GF-D8 (cell line): ENCODE measurements at places on chromosomes 11 and 22.

DNA sequence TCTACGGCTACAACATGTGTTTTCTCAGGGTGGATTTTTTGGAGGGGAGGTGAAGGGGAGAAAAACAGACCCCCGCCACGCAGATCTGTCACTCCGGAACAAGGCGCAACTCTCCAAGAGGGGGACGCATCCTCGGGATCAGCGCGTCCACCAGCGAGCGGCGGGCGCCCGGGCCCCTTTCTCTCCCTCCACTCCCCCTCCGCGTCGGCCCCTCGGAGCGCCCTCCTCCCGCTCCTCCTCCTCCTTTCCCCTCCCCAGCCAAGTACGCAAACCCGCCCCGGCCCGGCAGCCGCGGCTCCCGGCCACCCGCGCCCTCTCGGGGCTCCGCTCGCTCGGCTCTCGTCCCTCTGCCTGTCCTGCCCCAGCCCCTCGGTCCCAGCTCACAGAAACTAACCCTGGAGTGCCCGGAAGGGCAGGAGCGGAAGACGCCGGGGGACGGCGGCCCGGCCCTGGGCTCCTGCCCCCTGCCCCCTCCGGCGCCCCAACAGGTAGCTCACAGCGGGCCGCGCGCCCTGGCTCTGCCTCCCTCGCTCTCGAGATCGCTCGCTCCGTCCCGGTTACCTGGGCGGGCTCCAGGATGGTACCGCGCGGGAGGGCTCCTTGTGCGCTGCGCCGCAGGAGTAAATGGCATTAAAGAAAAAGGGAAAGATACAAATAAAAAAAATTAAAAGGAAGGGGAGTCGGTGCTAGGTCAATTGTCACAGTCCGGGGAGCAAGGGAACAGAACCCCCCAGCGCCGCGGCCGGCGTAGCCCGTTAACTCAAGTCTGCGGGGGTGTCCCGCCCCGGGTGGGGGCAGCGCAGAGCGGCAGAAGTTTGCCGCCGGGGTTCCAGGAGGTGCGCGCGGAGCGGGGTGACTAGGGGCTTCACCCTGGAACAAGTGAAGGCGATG lies 131.4 kb upstream of the C11orf58 start:
- no peak for DNase-seq

- DNase-seq = no peak
Observed at GRCh38 chr11:20315800-20316199, 47.7 kb upstream of the HTATIP2 start.

GRCh38 chr11:69605737-69606526 lies 35.0 kb upstream of the CCND1 start:
- no peak for DNase-seq

DNA sequence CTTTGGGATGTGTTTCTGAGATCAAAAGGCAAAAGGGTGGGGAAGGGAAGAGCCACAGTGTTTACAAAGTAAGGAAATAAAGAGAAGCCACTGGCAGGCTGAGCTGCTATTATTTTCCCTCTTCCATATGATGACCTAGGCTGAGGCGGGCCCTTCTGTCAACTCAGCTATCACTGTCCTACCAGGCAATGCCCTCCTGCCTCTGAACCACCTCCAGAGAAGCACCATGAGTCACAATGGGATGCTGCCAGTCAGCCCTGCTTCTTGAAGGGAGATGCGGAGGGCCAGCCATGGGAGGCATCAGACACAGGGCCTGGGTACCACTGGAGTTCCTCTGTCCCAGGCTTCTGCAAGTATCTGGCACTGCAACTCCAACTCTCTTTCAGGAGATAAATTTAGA lies 107.9 kb upstream of the BID start:
- DNase-seq = no peak

DNA sequence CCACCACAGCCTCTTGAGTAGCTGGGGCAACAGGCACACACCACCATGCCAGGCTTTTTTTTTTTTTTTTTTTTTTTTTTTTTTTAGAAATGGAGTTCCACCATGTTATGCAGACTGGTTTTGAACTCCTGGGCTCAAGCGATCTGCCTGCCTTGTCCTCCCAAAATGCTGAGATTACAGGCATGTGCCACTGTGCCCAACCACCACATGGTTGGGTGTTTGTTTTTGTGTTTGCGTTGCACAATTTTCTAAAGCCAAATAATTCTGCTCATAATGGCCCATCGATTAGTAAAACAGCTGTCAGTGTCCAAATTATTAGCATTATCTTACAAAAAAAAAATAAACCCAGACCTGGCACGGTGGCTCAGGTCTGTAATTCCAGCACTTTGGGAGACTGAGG lies 65.8 kb downstream of the DDIAS start:
- no peak for DNase-seq

DNA sequence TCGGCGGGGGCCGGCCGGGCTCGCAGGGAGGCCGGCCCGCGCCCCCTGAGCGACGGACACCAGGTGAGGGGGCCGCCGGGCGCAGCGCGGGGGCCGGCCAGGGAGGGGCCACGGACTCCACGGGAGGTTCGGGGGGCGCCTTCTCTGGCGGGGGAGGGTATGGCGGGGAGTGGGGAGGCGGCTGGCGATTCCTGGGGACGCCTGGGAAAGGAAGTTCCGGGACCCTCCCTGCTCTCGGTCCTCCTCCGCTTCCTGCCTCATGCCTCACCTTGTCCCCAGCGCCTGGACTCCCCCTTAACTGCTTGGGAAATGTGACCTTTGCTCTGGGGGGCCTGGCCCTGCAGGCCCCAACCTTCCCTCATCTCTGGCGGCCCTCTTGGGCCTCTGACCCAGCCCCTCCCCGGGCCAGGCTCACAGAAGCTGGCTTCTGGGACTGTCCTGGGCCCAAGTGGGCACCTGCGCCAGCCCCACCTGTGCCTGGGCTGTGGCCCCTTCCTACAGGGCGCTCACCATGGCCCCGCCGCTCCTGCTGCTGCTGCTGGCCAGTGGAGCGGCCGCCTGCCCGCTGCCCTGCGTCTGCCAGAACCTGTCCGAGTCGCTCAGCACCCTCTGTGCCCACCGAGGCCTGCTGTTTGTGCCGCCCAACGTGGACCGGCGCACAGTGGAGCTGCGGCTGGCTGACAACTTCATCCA lies 516 bp downstream of the LRFN4 start:
- no peak for DNase-seq

GRCh38 chr11:128607819-128608218 lies 20.5 kb upstream of the ETS1 start:
- no peak for DNase-seq

DNA sequence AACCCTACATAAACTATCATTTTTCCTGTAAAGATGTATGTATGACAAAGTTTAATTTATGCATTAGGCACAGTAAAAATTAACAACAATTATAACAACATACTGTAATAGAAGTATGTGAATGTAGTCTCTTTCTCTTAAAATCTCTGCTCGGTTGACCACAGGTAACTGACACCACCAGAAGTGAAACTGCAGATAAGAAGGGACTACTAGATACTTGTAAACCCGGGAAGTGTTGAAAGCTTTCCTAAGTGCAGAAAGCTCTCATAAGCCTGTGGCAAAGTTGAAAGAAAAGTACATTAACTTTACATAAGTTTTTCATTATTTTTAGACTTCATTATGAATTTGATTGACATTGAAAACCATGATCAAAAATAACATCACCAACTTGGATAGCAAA lies 1173.3 kb downstream of the LRRC4C start:
- DNase-seq = no peak

GRCh38 chr22:49052560-49052959 lies 775.1 kb downstream of the BRD1 start:
- DNase-seq = no peak

- no peak for DNase-seq
Observed at GRCh38 chr11:32094923-32095322, 4.0 kb downstream of the RCN1 start.

DNA sequence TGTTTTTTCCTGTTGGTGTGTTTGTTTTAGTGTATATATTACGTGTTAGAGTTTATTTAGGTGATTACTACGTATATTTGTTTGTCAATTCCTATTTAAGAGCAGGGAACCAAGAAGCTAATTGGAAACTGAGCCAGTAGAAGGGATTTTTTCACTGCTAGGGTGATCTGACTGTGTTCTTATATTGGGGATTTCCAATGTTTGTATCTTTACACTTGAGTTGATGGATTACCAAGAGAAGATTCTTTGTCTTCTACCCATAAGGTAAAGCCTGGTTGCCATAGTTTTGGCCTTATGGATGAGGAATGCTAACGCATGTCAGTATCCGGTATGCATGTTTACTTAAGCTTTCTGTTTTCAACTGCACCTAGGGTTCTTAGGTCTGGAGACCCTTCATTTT lies 35.6 kb downstream of the SIK2 start:
- DNase-seq = no peak

DNA sequence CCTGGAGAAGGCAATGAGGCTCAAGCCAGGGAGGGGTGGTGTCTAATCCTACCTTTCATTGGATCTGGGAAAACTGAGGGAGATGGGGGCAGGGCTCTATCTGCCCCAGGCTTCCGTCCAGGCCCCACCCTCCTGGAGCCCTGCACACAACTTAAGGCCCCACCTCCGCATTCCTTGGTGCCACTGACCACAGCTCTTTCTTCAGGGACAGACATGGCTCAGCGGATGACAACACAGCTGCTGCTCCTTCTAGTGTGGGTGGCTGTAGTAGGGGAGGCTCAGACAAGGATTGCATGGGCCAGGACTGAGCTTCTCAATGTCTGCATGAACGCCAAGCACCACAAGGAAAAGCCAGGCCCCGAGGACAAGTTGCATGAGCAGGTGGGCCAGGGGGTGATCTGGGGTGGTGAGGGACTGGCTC lies at the start of gene FOLR1:
Gene FOLR1, plus strand, starts transcription at position 180 of the 421 bp plus-strand sequence. Its CDS starts 34 bp downstream, at position 214.
- no peak for DNase-seq

DNA sequence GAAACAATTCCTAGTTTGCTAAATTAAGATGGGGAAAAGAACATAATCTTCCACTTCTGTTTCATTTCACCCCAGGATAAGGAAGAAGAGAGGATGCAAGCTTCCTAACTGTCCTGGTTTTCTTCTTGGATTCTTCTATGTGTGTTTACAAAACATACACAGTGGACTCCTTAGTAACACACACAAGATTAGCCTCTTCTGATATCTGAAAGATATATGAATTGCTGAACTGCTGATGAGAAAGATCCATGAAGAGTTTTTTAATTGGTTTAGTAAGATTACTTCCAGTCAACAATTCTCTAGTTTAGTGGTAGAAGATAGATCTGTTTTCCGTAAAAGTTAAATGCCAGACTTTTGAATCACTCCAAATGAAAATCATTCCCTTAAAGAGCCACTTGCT lies 86.8 kb downstream of the WT1 start:
- no peak for DNase-seq

GRCh38 chr22:27791859-27792241 lies 9.7 kb downstream of the MN1 start:
- DNase-seq = no peak

GRCh38 chr11:73539506-73540084 lies 58.3 kb downstream of the FAM168A start:
- no peak for DNase-seq

GRCh38 chr11:64118876-64119665 lies 46.8 kb downstream of the MACROD1 start:
- no peak for DNase-seq

- no peak for DNase-seq
Observed at GRCh38 chr22:29816539-29816938, 21.5 kb downstream of the ASCC2 start.

GRCh38 chr11:47904048-47904447 lies 55.9 kb upstream of the NUP160 start:
- DNase-seq = no peak

- DNase-seq = no peak
Observed at GRCh38 chr11:36254713-36255112, 34.5 kb downstream of the COMMD9 start.
